ENCODE measurements at places on chromosomes 6 and 20.

GRCh38 chr6:78909391-78909790, 42.0 kb downstream of the IRAK1BP1 start:
- DNase-seq, result no peak

DNA sequence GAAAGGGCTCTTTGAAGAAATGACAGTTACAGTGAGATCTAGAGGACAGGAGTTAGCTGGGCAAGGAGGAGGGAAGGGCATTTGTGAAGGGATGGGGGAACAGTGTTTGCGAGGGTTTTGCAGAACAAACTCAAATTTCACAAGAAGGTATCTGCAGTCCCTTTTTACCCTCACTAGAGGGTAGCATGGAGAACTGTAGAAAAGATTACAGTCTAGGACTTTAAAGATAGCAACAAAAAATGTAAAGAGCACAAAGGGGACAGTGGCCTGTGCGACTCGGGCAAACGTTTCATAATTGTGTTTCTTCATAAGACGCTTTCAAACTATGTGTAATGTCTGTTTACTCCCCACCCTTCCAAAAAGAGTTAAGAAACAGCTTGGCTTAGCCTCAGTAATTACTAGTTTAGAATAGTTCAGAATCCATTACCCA, 21.2 kb upstream of the ASXL1 start:
- DNase-seq, result no peak

DNA sequence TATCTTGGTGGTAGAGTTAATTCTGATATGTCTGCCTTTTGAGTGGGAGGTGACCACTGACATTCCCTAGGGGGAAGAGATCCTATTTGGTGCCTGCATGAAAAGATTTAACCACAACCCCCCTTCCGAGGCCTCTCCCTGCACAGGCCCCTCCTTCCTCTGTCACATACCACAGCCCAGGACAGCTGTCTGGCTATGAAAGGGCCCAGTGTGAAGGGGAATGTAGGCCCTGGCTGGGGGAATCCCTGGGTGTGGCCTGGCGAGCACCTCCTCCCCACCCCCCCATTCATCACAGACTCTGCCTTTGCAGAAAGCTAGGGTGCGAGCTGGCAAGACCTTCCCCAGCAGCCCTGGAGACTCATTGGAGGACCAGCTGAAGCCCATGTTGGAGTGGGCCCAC, 27.4 kb upstream of the MAPRE1 start:
- peak; percentile 72 for DNase-seq

DNA sequence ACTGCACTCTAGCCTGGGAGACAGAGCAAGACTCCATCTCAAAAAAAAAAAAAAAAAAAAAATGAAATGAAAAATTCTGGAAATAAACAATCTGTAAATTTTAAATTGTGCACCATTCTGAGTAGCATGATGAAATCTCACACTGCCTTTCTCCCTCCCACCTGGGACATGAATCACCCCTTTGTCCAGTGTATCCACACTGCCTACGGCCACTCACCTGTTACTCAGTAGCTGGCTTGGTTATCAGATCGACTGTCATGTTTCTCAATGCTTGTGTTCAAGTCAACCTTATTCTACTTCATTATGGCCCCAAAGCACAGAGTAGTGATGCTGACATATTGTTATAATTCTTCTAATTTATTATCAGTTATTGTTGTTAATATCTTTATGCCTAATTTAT, 58.7 kb upstream of the MTHFD1L start:
- DNase-seq, result no peak

DNA sequence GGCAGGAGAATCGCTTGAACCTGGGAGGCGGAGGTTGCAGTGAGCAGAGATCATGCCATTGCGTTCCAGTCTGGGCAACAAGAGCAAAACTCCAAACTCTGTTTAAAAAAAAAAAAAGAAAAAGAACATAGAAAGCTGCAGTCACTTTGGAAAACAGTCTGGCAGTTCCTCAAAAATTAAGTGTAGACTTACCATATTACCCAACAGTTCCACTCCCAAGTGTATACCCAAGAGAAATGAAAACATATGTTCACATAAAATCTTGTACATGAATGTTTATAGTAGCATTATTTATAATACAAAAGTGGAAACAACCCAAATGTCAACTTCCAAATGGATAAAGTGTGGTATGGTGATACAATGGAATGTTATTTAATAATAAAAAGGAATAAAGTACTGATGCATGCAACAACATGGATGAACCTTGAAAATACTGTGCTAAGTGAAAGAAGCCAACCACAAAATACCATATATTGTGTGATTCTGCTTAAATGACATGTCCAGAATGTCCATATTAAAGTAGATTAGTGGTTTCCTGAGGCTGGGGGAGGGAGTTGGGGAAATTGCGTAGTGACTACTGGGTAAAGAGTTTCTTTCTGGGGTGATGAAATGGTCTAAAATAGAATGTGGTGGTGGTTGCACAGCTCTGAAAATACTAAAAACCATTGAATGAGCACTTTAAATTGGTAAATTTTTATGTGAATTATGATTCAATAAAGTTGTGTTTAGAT, 62.9 kb downstream of the SUN5 start:
- DNase-seq, result no peak

DNA sequence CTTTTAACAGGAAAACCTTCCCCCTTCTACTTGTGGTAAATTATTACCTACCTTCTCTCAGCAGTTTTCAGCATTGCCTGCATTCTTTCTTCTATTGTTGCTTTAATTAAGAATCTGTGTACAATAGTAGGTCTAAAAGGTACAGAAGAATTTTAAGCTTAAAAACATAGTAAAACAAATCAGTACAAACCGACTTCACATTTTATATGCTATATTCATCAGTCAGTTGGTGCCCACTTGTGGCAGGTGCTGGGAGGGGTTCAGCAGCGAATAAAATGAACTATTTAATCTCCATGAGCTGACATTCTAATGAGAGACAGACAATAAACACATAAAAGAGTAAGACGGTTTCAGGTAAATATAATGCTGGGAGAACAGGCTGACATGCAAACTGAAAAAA, 73.4 kb upstream of the FBXO30 start:
- DNase-seq, result no peak

GRCh38 chr6:167759912-167760311, 66.8 kb upstream of the AFDN start:
- DNase-seq, result no peak

GRCh38 chr6:33772082-33772830, 16.7 kb downstream of the LEMD2 start:
- no peak for DNase-seq

DNA sequence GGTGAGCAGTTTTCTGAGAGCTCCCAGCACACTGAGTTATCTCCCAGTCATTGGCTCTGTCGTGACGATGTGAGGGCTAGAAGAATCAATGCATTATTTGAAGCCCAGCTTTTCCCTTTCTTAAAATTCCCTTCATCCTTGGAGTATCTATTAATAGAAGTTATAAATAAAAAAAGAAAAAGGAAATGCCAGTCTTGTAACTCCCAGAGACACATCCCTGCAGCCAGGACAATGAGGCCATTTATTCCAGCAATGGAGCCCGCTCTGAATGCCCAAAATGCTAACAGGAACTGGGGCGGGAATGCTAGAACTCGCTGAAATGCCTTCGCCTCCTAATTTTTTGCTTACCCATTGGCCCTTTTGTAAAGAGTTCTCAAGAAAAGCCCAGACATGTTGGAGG, 305.8 kb downstream of the TFAP2C start:
- no peak for DNase-seq

DNA sequence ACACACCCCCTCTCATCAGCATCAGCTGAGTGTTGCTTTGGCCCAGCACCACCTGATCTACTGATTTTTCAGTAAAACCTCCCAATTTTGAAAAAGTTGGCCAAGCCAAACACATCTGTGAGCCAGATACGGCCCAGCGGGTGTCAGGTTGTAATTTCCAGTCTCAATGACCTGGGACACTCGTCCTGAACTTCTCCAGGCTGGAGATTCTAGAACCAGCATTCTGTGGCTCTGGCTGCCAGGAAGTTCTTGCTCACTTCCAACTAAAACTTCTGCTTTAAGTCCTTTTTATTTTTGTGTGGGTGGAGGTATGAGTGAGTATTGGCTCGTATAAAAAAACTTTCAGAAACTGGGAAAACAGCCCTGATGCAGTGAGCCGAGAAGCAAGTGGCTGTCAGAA, 5.1 kb downstream of the KIAA1755 start:
- no peak for DNase-seq

- DNase-seq, result no peak
Observed at GRCh38 chr6:130810307-130811030, 16.7 kb upstream of the SMLR1 start.

DNA sequence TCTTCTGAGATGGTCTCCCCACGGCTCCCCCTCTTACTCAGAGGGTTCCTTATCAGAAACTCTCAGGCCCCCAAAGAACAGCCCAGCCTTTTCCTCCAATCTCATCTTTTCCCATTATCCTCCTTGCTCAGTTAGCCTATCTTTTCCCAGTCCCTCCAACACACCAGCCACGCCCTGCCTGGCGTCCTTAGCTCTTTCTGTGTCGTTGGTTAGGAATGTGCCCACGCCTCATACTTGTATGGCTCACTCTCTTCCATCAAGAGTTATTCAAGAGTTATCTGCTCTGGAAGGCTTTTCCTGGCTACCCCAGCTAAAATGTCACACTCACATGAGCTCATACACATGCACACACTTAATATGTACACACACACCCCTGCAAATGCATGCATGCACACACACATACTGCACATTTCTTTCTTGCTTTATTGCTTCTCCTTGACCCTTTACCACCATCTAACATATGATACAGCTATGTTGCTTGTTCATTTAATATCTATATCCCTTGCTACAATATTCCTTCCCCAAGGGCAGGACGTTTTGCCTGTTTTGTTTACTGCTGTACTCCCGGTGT, 37.6 kb downstream of the SLC2A10 start:
- no peak for DNase-seq

- DNase-seq, result no peak
Observed at GRCh38 chr6:71383901-71384489, 95.4 kb downstream of the OGFRL1 start.

DNA sequence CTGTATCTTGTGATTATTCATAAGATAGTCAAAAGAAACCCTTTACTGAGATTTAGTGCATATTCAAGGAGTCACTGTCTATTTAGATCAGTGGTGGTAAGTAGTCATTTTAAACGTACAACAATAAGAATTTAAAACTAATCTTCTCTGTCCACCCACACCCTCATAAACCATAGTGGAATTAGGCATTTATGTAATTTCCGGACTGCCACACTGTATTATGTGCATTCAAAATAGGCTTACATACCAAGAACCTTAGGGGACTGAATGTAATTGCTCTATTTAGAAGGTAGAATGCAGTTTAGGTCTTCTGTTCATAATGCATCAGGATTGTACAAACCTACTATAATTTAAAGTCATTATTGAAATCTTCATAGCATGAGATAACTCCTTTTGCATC, 685.4 kb downstream of the TENT5A start:
- DNase-seq, result no peak

DNA sequence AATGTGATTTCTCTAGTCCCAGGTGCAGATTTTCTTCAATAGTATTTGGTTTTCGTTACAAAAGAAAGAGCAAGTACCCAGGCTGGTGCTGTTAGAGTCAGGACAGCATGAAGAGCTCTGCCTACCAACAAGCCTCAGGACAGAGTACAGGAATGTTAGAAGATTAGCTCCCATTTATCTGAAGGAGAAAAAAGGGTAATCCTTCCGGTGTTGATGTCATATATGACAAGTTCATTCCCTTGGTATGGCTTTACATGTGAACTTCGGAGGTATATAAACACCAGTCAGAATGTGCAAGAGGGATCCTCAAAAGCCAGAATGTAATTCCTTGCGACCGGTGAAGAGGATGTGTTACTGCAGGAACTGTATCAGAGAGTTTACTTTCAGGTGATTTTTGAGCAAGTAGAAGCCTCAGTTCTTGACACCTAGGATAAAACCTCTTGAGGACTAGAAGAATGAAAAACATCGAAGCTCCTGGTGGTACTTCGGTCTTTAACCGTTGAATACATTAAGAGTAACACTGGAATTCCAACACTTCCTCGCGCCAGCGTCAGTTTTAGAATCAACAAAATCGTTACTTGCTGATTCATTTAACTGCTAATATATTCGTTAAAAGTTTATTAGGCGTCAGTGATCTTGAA, 194.2 kb upstream of the ZNF184 start:
- DNase-seq, result no peak

- no peak for DNase-seq
Observed at GRCh38 chr20:9359561-9360308, 154.7 kb upstream of the LAMP5 start.

DNA sequence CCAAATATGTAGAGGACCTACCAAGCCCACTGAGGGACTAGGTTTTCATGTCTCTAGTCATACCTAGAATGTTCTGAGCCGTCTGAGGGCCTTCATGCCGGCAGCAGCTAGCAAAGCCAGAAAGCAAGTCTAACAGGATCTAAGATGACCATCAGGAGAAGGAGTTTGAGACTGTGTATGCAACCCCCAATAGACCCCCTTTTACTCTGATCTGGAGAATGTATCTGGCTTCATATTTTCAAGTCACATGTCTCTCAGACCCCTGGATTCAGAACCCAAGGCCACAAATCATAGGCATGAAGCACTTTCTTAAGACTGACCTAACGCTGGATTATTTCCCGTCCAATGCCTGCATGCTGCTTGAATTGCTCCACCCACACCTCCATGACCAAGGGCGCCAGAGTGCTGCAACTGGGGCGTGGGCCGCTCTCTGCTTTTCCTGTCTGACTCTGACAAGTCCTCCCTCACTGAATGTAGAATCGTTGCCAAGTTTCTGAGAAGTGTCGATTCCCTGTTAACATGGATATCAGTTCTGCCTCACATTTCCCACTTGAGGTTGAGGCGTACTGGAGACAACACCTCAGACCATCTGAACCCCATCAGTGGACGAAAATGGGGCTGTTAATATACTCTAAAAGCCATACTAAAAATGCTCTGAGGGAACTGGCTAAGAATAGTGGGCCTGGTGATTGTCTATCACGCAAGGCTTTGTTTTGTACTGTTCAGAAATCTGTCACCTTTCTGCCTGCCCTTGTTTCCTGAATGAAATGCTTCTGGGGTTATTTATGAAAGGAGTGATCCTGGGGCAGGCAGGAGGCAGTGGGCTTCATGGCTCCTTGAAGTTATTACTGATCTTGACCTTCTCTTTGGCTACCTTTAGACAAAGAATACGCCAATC, 23.9 kb upstream of the ASXL1 start:
- DNase-seq, result peak; percentile 88

- DNase-seq, result no peak
Observed at GRCh38 chr6:1494671-1495070, 105.3 kb downstream of the FOXF2 start.

Data from activated effector memory CD4-positive, alpha-beta T cell treated with anti-CD3 and anti-CD28 coated beads, Interleukin-2, amount 50 U/mL, for 16 hours (primary cell).